NCI-H774 (cell line): ENCODE measurements at places on chromosomes 2 and 18.

- DNase-seq, result no peak
Observed at GRCh38 chr2:60334610-60335009, 218.8 kb downstream of the BCL11A start.

DNA sequence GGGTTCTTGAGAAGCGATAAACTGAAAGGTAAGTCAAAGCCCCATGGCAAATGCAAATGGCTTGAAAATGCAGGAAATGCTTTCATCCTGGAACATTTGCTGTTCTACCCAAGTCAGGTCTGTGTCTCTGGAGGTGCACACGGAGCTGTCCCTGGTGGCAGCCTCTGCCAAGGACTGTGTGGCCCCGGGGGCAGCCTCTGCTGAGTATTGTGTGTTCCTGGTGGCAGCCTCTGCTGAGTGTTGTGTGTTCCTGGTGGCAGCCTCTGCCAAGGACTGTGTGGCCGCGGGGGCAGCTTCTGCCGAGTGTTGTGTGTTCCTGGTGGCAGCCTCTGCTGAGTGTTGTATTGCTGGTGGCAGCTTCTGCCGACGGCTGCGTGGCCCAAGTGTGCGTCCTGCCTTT is 135.6 kb upstream of the ALKAL2 start:
- DNase-seq, result no peak

DNA sequence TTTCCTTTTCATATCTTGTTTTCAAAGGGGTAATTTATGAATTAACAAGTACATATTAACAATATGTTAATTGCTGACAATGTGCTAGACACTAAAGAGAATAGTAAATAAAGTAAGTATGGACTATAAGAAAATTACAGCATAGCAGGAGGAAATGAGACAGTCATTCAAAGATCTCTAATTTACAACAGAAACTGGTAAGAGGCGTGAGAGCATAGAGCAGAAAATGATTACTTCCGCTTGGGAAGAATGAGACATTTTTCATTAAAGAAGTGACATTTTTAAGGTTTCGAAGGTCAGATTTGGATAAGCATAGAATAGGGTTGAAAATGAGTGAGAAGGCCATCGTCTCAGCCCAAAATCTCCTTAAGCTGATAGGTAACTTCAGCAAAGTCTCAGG is 184.4 kb upstream of the SESTD1 start:
- DNase-seq, result no peak

- DNase-seq, result no peak
Observed at GRCh38 chr2:23801396-23801795, 125.5 kb downstream of the ATAD2B start.

DNA sequence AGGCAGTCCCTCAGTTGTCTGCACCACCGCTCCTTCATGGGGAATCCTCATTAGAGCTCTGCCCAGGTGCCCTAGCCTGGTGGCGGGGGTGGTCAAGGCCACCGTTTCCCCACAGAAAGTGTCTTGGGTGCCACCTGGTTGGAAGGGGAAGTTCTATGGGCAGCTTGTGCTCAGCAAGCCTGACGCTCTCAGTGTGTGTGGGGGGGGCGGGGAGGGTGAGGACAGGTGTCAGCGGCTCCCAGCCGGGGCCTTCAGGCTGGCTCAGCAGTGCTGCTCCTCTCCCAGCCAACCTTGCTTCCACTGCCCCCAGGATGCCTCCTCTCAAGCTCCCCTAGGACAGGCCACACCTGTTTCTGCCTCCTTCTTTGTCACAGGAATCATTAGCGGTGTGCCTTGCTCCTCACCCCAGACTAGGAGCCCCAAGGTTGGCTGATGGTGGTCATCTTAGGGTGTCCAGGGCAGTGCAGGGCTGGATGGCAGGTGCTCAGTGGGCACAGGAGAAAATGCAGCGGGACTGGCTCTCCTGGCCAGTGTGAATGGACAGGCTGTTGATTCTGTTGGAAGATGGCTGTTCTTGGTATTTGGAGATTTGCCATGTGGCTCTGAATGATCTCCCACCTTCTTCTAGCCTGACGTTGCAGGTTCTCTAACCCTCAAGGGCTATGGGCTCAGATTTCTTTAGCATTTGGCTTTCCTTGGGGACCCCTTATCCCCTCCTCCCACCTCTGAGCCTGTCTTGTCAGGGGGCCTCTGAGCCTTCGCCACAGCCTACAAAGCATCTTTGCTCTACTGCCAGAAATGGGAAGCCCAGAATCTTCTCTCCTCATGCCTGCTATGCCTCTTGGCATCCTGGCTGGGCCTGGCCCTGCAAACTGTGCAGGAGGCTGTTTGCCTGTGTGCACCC is 185.8 kb upstream of the HS6ST1 start:
- DNase-seq, result no peak
